Epithelial cell of prostate (primary cell): ENCODE measurements at places on chromosomes 4 and X.

DNA sequence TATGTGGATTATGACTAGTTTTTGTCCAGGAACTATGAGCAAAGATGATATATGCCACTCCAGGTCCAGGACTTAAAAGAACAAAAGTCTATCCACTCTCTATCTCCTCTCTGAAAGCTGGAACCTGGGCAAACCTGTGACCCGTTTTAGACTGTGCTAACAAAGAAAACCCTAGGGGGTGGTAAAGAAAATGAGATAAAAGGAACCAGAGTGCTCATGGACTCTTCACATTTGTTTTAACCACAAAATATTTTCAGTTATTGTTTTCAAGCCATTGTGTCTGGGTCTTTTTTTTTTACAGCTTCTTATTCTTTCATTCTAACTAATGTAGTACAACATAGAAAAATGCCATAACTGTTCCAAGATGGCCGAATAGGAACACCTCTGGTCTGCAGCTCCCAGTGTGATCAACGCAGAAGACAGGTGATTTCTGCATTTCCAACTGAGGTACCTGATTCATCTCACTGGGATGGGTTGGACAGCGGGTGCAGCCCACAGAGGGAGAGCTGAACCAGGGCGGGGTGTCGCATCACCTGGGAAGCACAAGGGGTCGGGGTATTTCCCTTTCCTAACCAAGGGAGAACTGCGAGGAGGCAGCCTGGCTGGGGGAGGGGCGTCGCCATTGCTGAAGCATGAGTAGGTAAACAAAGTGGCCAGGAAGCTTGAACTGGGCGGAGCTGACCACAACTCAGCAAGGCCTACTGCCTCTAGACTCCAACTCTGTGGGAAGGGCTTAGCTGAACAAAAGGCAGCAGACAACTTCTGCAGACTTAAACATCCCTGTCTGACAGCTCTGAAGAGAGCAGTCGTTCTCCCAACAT lies 45.1 kb downstream of the CHM start:
- DNase-seq, result no peak

GRCh38 chrX:17192106-17192505 lies 182.9 kb upstream of the NHS start:
- DNase-seq, result no peak

GRCh38 chr4:169245061-169245460 lies 25.7 kb downstream of the SH3RF1 start:
- DNase-seq, result no peak

DNA sequence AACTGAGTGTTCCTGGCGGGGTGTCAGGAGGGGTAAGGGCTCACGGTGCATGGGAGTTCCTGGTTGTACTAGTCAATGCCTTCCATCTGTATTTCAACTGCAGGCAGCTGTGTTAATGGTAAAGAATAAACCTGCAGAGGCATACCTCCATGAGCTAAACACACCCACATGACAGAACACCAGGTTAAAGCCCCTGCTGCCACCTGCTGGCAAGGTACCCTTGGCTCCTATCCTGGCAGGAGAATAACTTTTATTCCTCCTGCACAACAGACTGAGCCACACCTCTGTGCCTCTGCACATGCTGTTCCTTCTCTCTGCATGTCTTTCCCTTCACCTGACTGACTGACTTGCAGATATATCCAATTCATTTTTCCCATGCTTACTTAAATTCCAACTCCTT lies 11.1 kb downstream of the ITIH6 start:
- DNase-seq, result no peak

GRCh38 chrX:32116047-32116446 lies 1044.2 kb upstream of the FTHL17 start:
- no peak for DNase-seq

DNA sequence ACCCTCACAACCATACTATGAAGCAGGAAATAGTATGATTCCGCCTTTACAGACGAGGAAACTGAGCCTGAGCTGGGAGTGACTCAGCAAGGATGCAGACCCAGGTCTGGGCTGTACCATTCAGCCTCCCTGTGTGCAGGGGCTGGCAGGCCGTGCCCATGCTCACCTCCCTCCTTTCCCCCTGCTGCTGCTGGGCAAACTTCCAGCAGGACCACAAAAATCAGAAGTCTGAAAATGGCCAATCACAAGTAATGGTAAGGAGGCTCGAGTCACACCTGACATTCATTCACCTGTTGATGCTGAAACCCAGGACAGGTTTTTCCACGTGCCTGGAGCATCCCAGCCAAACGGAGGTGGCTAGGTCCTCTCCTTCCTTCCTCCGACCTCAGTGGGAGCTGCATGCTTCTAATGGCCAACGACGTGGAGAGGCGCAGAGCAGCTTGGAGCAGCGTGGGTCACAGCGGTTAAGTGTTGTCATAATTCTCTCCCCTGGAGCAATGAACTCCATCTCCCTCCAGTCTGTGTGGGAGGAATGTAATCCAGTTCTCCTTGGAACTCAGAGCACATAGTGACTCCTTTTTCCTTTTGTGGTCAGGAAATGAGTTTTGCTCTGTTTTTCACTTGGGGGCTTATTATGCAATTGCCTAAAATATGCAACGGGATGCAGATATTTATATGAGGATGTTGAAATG lies 371.7 kb downstream of the BCOR start:
- DNase-seq, result no peak

GRCh38 chrX:1341545-1342184 lies 5.1 kb downstream of the IL3RA start:
- no peak for DNase-seq

- no peak for DNase-seq
These were observed 8.9 kb upstream of the UGT2A3 start for GRCh38 chr4:68960294-68961163.
